ENCODE measurements at places on chromosomes 6 and 20. TPM values are rescaled to one million over a fixed set of nuclear protein-coding genes. Genes with fewer than 3 reads are reported as not detected.

DNA sequence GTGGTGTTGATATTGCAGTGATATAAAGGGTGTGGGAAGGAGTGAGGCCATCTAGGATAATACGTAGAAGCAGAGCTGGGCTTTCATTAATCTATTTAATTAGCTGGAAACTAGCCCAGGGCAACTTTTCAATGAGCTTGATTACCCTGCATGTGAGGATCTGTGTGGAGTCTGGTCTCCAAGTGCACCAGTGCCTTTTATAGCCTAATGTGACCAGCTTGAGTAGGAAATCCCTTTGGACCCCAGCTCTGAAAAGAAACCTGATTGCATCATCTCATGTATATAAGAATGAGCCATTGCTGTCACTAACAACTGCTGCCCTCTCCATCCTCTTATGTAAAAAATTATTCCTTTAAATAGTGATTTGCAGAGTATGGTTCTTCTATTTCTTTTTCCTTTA is 72.6 kb downstream of the CD109 start:
- H3K36me3 ChIP-seq = no peaks in the 10 kb centered on the region
- no peaks in the 10 kb centered on the region for H3K4me1 ChIP-seq
- H3K27me3 ChIP-seq = no peaks in the 10 kb centered on the region

GRCh38 chr20:61699495-61700374 is 365.9 kb downstream of the TAF4 start:
- no peak overlapping the region for H3K4me3 ChIP-seq
- DNase-seq = no peak
- H3K27ac ChIP-seq = peak overlapping the region; percentile 68
- no peaks in the 10 kb centered on the region for H3K36me3 ChIP-seq
- peaks cover 22% of the 10 kb centered on the region for H3K4me1 ChIP-seq
- H3K27me3 ChIP-seq = no peaks in the 10 kb centered on the region

GRCh38 chr6:10146715-10147451 is 268.0 kb downstream of the TFAP2A start:
- H3K27me3 ChIP-seq = no peaks in the 10 kb centered on the region
- no peak for DNase-seq
- H3K27ac ChIP-seq = peak overlapping the region; percentile 93
- peak overlapping the region; percentile 75 for H3K4me3 ChIP-seq
- no peaks in the 10 kb centered on the region for H3K36me3 ChIP-seq
- peaks cover 10% of the 10 kb centered on the region for H3K4me1 ChIP-seq

GRCh38 chr6:126824226-126824625 is 294.2 kb upstream of the RSPO3 start:
- no peaks in the 10 kb centered on the region for H3K36me3 ChIP-seq
- no peak for DNase-seq
- H3K27ac ChIP-seq = no peak overlapping the region
- no peaks in the 10 kb centered on the region for H3K4me1 ChIP-seq

GRCh38 chr6:1630212-1630770 is 20.6 kb downstream of the FOXC1 start:
- H3K4me3 ChIP-seq = no peak overlapping the region
- peaks cover 24% of the 10 kb centered on the region for H3K4me1 ChIP-seq
- no peak for DNase-seq
- peaks cover 59% of the 10 kb centered on the region for H3K27me3 ChIP-seq
- H3K36me3 ChIP-seq = no peaks in the 10 kb centered on the region

- H3K36me3 ChIP-seq = no peaks in the 10 kb centered on the region
- no peak overlapping the region for H3K4me3 ChIP-seq
- H3K4me1 ChIP-seq = peaks cover 17% of the 10 kb centered on the region
- no peak overlapping the region for H3K27ac ChIP-seq
Measured at GRCh38 chr6:145206247-145206907, 528.9 kb downstream of the EPM2A start.

DNA sequence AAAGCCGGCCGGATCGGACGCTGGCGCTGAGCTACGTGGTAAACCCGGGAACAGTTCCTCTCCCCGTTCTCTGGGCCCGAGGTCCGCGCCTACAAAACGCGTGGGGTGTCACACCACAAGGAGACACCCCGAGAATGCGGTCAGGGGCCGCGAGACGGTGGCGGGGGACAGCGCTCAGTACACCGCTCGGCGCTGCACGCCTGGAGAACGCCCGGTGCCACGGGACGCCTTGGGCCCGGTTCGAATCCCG is 670 bp downstream of the NCOA5 start:
- H3K36me3 ChIP-seq = no peaks in the 10 kb centered on the region
- H3K27ac ChIP-seq = peak overlapping the region; percentile 96
- H3K4me1 ChIP-seq = peaks cover 41% of the 10 kb centered on the region
- H3K4me3 ChIP-seq = peak overlapping the region; percentile 92
- no peaks in the 10 kb centered on the region for H3K27me3 ChIP-seq
- no peak for DNase-seq

DNA sequence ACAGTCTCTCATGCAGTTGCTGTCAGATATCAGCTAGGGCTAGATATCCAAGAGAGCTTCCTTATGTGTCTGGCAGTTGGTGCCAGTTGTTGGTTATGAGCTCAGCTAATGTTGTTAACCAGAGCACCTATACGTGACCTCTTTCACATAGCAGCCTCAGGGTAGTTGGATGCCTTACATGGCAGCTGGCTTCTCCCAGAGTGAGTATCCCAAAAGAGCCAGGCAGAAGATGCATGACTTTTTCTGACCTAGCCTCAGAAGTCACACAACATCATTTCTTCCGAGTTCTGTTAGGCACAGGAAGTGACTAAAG is 175.7 kb downstream of the VEGFA start:
- DNase-seq = no peak
- H3K36me3 ChIP-seq = no peaks in the 10 kb centered on the region
- H3K4me1 ChIP-seq = peaks cover 8% of the 10 kb centered on the region

GRCh38 chr6:56062836-56063235 is 184.5 kb downstream of the COL21A1 start:
- no peaks in the 10 kb centered on the region for H3K4me1 ChIP-seq
- no peak for DNase-seq
- no peak overlapping the region for H3K4me3 ChIP-seq
- H3K36me3 ChIP-seq = no peaks in the 10 kb centered on the region
- no peaks in the 10 kb centered on the region for H3K27me3 ChIP-seq

DNA sequence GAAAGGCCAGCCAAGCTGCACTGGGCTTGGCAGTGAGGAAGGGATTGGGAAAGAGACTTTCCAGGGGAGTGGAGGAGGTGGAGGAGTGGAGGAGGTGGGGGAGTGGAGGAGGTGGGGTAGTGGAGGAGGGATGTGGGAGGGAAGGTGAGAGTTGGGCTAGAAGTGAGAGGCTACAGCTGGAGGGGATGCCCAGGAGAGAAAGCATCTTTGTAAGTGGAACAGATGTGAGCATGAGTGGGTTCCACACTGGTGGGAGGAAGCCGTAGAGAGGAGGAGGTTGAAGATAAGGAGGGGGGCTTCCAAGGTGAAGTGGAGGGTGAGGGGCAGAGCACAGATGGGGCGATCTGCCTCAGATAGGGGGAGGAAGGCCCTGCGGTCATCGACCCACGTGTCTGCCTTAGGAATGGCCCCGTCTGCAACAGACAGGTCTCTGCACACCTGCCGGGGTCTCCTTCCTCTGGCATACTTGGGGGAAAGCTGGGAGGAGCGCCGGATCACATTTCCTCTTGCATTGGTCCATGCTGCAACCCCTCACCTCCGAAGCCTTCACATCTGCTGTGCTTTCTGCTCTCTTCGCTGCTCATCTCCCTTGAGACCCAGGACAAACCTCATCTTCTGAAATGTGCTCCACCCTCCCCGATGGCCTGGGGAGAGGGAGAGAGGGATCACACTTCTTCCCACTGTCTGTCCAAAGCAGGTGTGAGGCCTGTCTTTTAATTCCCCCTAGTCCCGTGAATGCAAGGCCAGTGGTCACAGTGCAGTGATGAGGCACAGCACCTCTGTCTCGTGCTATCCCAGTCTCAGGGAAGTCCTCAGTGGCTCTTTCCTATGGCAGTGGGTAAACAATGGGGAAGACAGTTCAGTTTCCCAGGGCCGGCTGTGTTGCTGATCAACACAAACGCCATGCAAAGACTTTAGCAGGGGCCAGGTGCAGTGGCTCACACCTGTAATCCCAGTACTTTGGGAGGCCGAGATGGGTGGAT is 48.6 kb upstream of the SNX9 start:
- no peak overlapping the region for H3K4me3 ChIP-seq
- H3K27me3 ChIP-seq = peaks cover 12% of the 10 kb centered on the region
- peaks cover 5% of the 10 kb centered on the region for H3K4me1 ChIP-seq
- H3K36me3 ChIP-seq = no peaks in the 10 kb centered on the region
- no peak overlapping the region for H3K27ac ChIP-seq

Gene CD83
- 7.1 TPM for total RNA-seq

Gene OR2B6
- not detected for total RNA-seq

Gene LYRM2
- 53.0 TPM for total RNA-seq

Gene TINAG
- total RNA-seq = not detected

Gene RBPJL
- not detected for total RNA-seq
